ENCODE measurements at places on chromosomes 1 and 21.
A peak's percentile ranks its signal among the peaks of the same experiment; 100 is the strongest.

GRCh38 chr1:36924282-36924811 is 110.0 kb downstream of the GRIK3 start:
- DNase-seq: no peak

DNA sequence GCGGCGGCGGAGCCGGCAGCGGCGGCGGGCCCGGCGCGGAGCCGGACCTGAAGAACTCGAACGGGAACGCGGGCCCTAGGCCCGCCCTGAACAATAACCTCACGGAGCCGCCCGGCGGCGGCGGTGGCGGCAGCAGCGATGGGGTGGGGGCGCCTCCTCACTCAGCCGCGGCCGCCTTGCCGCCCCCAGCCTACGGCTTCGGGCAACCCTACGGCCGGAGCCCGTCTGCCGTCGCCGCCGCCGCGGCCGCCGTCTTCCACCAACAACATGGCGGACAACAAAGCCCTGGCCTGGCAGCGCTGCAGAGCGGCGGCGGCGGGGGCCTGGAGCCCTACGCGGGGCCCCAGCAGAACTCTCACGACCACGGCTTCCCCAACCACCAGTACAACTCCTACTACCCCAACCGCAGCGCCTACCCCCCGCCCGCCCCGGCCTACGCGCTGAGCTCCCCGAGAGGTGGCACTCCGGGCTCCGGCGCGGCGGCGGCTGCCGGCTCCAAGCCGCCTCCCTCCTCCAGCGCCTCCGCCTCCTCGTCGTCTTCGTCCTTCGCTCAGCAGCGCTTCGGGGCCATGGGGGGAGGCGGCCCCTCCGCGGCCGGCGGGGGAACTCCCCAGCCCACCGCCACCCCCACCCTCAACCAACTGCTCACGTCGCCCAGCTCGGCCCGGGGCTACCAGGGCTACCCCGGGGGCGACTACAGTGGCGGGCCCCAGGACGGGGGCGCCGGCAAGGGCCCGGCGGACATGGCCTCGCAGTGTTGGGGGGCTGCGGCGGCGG is 1.0 kb downstream of the ARID1A start:
- peak; percentile 34 for DNase-seq

GRCh38 chr1:103560427-103560826 is 11.0 kb upstream of the AMY2B start:
- no peak for DNase-seq

DNA sequence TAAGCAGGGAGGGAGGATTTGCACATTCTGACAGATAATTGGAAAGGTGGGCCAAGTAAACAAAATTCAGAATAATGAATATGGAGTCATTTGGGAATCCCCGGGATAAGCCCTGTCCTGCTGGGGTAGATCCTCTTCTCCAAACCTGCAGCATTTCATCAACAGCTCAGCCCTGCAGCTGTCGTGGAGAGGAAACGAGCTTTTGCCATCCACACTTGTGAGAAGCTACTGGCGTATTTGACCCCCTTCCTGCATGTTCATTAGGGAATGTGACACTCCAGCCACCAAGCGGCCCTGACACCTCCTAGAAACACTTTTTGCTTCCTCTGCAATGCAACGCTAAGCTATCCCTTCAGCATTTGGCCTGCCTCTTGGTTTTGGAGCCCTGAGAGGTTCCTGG is 8.0 kb upstream of the LEFTY2 start:
- no peak for DNase-seq

DNA sequence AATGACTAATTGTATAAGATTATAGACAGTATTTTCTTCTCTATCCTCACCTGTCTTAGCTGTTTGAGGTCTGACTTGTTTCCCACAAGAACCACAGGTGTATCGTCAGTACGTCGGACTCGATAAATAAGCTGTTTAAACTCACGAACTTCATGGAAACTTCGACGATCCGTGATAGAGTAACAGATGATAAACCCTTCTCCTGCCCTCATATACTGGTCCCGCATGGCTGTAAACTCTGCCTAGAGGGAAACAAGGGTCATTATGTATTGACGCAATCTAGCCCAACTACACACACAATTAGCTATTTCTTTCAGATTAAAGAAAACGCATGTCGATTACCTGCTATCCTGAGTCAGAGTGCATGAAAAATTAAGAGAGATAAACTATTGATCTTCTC is 6.9 kb downstream of the RIT1 start:
- DNase-seq: no peak

- DNase-seq: no peak
These were observed 109.8 kb downstream of the GLIS1 start for GRCh38 chr1:53629101-53629691.

- no peak for DNase-seq
These were observed 50.2 kb upstream of the WASF2 start for GRCh38 chr1:27539901-27540861.
